Stimulated activated naive CD8-positive, alpha-beta T cell treated with anti-CD3 and anti-CD28 coated beads, Interleukin-15, amount 100 ng/mL, for 72 hours (primary cell): ENCODE measurements at places on chromosomes 5 and 9.

DNA sequence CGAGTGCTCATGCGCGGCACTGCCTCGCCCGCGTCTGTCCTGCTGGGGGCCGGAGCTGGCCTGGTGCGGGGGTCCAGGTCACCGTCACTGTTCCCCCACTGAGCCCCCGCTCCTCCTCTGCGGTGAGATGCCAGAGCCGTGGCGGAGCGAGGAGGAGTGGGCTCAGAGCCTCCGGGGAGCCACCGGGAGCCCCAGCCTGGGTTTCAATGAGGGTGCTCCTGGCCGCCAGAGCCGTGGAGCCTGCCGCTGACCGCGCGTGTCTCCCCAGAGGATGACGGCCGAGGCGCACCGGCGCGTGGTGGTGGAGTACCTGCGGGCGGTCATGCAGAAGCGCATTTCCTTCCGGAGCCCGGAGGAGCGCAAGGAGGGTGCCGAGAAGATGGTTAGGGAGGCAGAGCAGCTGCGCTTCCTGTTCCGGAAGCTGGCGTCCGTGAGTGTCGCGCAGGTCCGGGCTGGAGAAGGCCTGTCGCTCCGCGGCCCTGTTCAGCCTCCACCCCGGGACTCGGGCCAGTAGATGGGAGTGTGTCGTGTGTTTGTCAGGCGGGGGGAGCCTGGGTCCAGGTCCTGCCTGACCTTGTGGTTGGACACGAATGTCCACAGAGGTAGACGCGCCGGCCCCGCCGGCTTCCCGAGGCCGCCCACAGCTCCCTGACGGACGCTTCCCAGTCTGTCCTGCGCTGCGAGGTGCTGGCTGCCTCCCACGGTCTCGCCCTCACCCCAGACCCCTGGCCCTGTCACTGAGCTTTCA, 22.0 kb downstream of the EXOC3 start:
- no peak for DNase-seq

GRCh38 chr5:14190194-14191164, 47.3 kb downstream of the TRIO start:
- no peak for DNase-seq

DNA sequence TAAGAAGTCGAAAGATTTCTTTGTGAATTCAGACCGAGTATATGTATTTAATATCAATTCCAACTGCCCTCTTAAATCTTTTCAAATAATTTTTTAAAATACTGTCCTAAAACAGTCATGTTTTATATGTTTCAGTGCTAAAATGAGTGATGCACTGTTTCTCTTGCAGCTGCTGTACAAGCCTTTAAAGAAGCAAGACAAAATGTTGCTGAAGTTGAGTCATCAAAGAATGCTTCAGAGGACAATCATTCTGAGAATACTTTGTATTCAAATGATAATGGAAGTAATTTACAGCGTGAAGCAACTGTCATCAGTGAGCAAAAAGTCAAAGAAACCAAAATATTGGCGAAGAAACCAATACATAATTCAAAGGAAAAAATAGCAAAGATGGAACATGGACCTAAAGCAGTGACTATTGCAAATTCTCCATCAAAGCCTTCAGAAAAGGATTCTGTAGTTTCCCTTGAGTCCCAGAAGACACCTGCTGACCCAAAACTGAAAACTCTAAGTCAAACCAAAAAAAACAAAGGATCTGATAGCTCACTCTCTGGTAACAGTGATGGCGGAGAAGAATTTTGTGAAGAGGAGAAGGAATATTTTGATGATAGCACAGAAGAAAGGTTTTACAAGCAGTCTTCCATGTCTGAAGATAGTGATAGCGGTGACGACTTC, 58.0 kb downstream of the LOX start:
- DNase-seq, result no peak

- DNase-seq, result no peak
Observed at GRCh38 chr5:27208051-27208450, 169.7 kb upstream of the CDH9 start.

GRCh38 chr9:93665128-93665636, 88.8 kb downstream of the PHF2 start:
- no peak for DNase-seq

- no peak for DNase-seq
Observed at GRCh38 chr9:79667817-79668436, 96.2 kb downstream of the TLE4 start.

- no peak for DNase-seq
Observed at GRCh38 chr5:158538506-158539074, 561.1 kb downstream of the EBF1 start.

DNA sequence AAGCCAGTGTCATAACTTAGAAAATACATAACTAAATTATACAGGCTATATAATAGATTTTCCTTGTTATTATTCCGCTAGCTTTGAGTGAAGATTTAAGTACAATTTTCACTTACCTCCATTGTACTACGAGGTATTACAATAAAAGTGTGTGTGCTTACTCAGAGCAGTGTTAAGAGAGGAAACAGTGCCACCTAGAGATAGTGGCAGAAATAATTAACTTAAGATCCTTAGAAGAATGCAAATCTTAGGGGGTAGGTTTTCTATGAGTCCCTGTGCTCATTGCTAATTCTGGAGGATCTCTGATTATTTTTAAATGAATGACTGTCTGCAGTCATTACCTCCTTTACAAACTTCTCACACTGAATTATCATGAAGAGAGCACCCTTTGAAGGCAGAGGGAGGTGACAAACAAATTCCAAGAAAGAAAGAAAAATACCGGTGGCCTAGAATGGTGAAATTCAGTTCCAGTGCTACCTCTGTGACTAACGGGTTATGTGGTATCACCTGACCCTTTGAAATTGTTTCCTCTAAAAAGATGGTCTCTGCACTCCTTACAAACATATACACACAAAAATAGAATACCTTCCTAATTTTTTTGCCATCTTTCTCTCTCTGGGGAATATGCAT, 379.8 kb downstream of the TRIM36 start:
- DNase-seq, result no peak
